ENCODE measurements at places on chromosomes 16 and 17.
A peak's percentile ranks its signal among the peaks of the same experiment; 100 is the strongest.

GRCh38 chr17:13917634-13918033 is 151.7 kb upstream of the COX10 start:
- DNase-seq, result peak; percentile 38

DNA sequence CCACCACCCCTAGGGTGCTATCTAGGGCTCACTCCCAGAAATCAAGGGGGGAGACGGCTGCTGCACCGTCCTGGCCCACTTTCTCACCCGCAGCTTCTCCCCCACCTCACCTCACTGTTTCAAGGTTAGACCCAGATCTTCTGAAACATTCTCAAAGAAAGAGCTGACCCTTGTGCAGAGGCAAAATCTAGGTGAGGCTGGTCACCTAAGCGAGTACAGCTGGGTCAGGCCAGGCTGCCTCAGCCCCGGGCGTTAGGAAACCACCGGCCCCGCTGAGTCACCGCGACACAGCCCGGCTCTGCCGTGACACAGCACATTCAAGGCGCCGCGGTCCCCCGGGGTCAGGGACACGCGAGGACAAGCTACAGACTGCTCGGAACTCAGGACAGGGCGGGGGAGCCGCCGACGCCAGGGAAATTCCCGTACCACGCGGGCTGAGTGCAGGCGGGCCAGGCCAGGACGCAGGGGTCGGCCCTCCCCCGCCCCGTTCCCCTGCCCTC is 27.1 kb downstream of the GNPTG start:
- peak; percentile 92 for DNase-seq

DNA sequence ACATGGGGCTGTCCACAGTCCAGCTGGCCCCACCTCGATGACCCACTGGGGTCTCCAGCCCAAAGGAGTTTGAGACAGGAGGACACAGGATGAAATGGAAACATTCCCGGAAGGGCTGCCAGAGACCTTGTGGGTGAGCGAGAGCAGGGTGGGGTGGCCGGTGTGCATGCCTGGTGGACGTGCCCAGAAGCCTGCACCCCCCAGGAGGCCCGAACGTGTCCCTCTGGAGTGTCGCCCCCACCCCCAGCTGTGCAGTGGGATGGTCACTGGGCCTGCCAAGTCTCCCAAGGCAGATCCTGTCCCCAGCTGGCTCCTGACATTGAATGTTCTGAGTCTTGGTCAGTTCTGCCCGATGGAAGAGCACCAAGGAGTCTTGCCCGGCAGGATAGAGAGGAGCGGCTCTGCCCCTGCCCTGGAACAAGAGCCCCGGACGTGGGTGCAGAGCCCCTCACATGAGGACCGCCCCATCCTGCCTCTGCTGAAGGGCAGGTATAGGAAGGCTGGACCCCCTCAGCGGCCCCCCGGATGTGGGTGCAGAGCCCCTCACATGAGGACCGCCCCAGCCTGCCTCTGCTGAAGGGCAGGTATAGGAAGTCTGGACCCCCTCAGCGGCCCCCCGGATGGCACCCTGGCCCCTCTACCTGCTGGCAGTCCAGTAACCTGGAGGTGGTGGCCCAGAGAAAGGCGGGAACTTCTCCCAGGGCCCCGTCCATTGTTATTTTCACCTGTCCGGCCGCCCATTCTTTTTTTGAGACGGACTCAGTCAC is 3.1 kb upstream of the CAPN15 start:
- DNase-seq, result no peak

DNA sequence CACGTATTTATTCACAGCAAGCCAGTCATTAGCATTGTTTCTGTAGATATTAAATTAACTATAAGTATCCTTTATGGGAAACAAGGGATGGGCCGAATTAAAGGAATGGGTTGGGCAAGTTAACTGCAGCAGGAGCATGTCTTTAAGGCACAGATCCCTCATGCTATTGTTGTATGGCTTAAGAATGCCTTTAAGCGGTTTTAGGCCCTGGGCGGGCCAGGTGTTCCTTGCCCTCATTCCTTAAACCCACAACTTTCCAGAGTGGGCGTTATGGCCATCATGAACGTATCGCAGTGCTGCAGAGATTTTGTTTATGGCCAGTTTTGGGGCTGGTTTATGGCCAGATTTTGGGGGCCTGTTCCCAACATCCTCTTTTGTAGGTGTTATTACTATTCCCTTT is 9.1 kb downstream of the PHKB start:
- DNase-seq, result no peak

- DNase-seq, result peak; percentile 17
Observed at GRCh38 chr16:10981697-10982216, 37.4 kb downstream of the CLEC16A start.

Measured in inflammatory macrophage treated with lipopolysaccharide for 1 hour (primary cell).